ENCODE measurements at places on chromosomes 13 and 19.

DNA sequence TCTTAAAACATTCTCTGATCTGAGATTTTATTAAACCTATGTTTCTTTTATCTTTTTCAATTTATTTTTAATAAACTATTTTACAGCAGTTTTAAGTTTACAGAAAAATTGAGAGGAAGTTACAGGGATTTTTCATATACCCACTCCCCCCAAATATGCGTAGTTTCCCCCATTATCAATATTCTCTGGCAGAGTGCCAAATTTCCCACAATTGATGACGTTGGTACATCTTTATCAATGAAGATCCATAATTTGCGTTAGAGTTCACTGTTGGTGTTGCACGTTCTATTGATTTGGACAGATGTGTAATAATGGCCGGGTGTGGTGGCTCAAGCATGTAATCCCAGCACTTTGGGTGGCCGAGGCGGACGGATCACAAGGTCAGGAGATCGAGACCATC, 1063.0 kb upstream of the ATXN8OS start:
- no peak for DNase-seq

DNA sequence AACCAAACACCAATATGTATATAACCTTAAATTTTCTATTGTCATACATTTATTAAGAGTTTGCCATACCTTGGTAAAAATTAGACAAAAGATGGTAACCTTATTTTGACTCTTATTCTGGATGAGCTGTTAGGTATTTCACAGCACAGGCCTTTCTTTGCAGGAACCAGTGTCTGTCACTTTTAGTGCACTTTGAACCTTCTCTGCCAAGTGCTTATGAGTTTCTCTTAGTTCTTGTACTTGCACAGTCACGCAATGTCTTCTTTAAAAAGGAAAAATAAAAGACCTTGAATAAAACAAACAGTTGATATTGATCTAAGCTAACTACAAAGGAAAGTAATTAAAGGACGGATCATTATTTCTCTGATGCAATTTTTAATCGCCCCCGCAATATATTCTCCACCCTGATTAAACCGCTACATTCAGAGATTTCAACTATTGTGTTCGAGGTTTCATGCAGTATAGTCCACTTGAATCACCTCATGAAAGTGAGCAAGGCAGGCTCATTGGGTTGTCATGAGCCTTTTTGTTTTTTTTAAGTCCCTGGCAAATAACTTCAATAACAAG, 534.5 kb downstream of the KLF5 start:
- no peak for DNase-seq

- no peak for DNase-seq
Measured at GRCh38 chr13:45781553-45782326, 69.8 kb downstream of the SIAH3 start.

DNA sequence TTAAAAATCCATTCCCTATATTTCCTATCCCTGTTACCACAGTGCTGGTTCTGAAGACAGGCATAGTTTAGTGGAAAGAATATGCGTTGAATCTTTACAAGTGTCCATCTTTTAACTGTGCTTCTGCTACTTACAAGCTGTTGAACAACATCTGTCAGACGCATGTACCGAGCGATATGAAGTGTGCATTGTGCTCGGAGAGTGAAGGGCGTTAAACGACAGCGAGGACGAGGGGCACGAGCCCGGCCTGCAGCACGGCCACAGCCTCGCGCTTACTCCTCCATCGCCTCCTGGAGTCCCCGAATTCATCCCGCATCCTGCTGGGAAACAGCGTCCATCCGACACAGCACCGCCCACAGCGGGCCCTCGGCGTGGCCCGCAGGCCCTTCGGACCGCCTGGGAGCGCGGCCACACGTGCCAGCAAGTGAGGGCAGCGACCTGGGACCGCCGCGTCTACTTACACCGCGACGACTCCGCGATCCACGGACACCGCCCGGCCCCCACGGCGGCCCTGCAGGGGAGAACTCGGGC, 514 bp downstream of the PCID2 start:
- no peak for DNase-seq

GRCh38 chr13:89584058-89584620, 1763.3 kb upstream of the MIR17HG start:
- DNase-seq = no peak

Measured in T-helper 9 cell (primary cell).